ENCODE measurements at places on chromosomes 11 and 22.

- DNase-seq, result no peak
Measured at GRCh38 chr11:131240421-131240820, 130.0 kb upstream of the NTM start.

GRCh38 chr11:29314211-29314610 is 702.6 kb downstream of the KCNA4 start:
- DNase-seq, result no peak

GRCh38 chr11:84853841-84854497 is 773.2 kb downstream of the DLG2 start:
- DNase-seq, result no peak

DNA sequence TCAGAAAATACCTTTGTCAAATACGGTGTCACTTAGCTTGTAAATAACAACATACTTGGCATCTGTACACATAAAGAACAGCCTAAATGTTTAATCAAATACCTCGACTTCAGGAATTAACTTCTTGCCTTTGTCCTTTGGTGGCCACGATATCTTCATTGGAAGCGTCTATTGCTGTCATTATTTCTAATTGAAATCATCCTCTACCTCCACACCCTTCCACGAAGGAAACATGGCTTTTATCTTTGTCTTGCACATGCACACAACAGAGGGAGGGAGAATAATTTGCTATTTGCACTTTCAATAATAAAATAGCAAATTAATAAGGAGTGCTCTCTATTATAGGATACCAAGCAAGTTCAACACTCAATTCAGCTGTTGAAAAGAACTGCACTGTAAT is 25.8 kb upstream of the SOX6 start:
- DNase-seq, result no peak

GRCh38 chr22:37749226-37749625 is 52.4 kb downstream of the TRIOBP start:
- DNase-seq, result no peak

Data from stimulated activated CD8-positive, alpha-beta memory T cell treated with anti-CD3 and anti-CD28 coated beads, Interleukin-7, amount 100 ng/mL, for 1 hour (primary cell).